Calu3 (cell line): ENCODE measurements at places on chromosomes 11 and 22. TPM values are rescaled to one million over a fixed set of nuclear protein-coding genes. Genes with fewer than 3 reads are reported as not detected.
A peak's percentile ranks its signal among the peaks of the same experiment; 100 is the strongest.

DNA sequence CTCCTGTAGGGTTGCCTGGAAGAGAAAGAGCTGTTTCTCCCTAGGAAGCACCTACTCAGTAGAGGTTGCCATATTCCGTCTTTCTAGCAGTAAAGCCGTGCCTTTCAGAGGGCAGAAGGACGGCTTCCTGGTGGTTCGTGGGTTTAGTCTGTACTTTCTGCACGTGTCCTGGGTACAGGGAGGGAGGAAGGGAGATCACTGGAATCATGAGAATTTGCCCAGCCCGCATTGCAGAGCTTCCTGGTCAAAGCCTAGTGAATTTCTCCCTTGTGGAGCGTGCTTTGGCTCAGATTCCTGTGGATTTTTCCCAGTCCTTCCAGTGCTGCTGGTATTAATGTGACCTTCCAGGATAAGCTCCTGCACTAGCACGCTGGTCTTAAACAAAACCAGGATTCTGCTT is 44.9 kb downstream of the GRAMD1B start:
- no peaks in the 10 kb centered on the region for H3K36me3 ChIP-seq
- H3K4me3 ChIP-seq: no peak overlapping the region
- H3K27me3 ChIP-seq: peaks cover 30% of the 10 kb centered on the region
- no peak for DNase-seq

GRCh38 chr22:25232301-25232700 is 12.9 kb downstream of the CRYBB2 start:
- no peak for DNase-seq
- H3K36me3 ChIP-seq: peaks cover 8% of the 10 kb centered on the region
- H3K4me1 ChIP-seq: no peaks in the 10 kb centered on the region
- H3K4me3 ChIP-seq: no peak overlapping the region
- peaks cover 40% of the 10 kb centered on the region for H3K27me3 ChIP-seq

GRCh38 chr11:61917334-61918109 is at the start of gene RAB3IL1:
Gene RAB3IL1, minus strand, starts transcription at chr11:61917566. Its CDS starts 199 bp downstream, at chr11:61917367.
- peaks cover 11% of the 10 kb centered on the region for H3K36me3 ChIP-seq
- peaks cover 8% of the 10 kb centered on the region for H3K4me1 ChIP-seq
- peak within 1 kb of the TSS; percentile 77 for H3K27ac ChIP-seq
- peaks cover 98% of the 10 kb centered on the region for H3K27me3 ChIP-seq

GRCh38 chr11:107962181-107962580 is 33.9 kb downstream of the RAB39A start:
- no peak overlapping the region for H3K4me3 ChIP-seq
- no peaks in the 10 kb centered on the region for H3K36me3 ChIP-seq
- H3K4me1 ChIP-seq: no peaks in the 10 kb centered on the region
- H3K27me3 ChIP-seq: peaks cover 12% of the 10 kb centered on the region
- no peak for DNase-seq

GRCh38 chr22:25318081-25318823 is 98.8 kb downstream of the CRYBB2 start:
- no peaks in the 10 kb centered on the region for H3K36me3 ChIP-seq
- H3K27ac ChIP-seq: no peak overlapping the region
- no peak for DNase-seq
- H3K4me1 ChIP-seq: no peaks in the 10 kb centered on the region
- no peak overlapping the region for H3K4me3 ChIP-seq

GRCh38 chr22:23106344-23106743 is 35.4 kb downstream of the RSPH14 start:
- H3K4me1 ChIP-seq: no peaks in the 10 kb centered on the region
- no peaks in the 10 kb centered on the region for H3K36me3 ChIP-seq
- H3K4me3 ChIP-seq: no peak overlapping the region
- H3K27me3 ChIP-seq: no peaks in the 10 kb centered on the region

GRCh38 chr11:61194169-61194671 is 9.1 kb upstream of the PGA3 start:
- no peak for DNase-seq
- H3K27ac ChIP-seq: no peak overlapping the region
- no peak overlapping the region for H3K4me3 ChIP-seq
- no peaks in the 10 kb centered on the region for H3K4me1 ChIP-seq

DNA sequence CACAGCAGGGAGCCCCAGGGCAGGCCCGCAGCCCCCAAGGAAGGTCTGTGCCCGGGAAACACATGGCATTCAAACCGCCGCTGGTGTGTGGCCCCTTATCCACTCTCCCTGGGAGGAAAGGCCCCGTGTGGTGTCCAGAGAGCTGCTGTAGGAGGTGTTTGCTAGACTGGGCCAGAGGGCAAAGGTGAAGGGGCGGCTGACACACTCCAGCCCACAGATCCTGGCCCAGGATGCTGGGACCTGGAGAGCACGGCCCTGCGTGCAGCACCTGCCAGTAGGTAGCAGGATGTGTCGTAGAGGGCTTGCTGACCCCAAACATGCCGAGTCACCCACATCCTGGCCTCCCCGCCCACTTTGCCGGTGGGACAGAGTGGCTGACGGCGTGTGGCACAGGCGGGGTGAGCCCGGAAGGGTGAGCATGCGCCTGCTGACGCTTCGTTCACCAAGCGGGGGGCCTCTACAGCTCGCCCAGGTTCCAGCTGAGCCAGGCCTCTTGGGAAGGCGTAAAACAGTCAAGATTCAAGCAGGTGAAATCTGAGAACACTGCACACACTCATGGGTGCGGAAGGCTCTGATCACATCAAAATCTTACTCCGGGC is 11.0 kb downstream of the OSBPL5 start:
- H3K4me3 ChIP-seq: no peak overlapping the region
- H3K36me3 ChIP-seq: no peaks in the 10 kb centered on the region
- peaks cover 8% of the 10 kb centered on the region for H3K4me1 ChIP-seq
- H3K27me3 ChIP-seq: peaks cover 21% of the 10 kb centered on the region
- H3K27ac ChIP-seq: no peak overlapping the region

- H3K36me3 ChIP-seq: peaks cover 8% of the 10 kb centered on the region
- DNase-seq: peak; percentile 95
- no peak within 1 kb of the TSS for H3K4me3 ChIP-seq
- H3K4me1 ChIP-seq: no peaks in the 10 kb centered on the region
These were observed at the start of gene USP47 for GRCh38 chr11:11841723-11842420. Gene USP47, plus strand, starts transcription at chr11:11841972. Its CDS starts 214 bp downstream, at chr11:11842186.

GRCh38 chr11:65432686-65433582 is 10.3 kb downstream of the NEAT1 start:
- DNase-seq: no peak
- H3K4me3 ChIP-seq: peak overlapping the region; percentile 35
- peaks cover 82% of the 10 kb centered on the region for H3K4me1 ChIP-seq
- peaks cover 97% of the 10 kb centered on the region for H3K36me3 ChIP-seq
- H3K27me3 ChIP-seq: no peaks in the 10 kb centered on the region

- H3K36me3 ChIP-seq: no peaks in the 10 kb centered on the region
- H3K4me3 ChIP-seq: no peak overlapping the region
- no peaks in the 10 kb centered on the region for H3K4me1 ChIP-seq
- H3K27me3 ChIP-seq: no peaks in the 10 kb centered on the region
- no peak for DNase-seq
These were observed 193.0 kb downstream of the MSANTD4 start for GRCh38 chr11:105829084-105829483.

GRCh38 chr11:118910309-118911112 is 15.2 kb downstream of the BCL9L start:
- peak; percentile 76 for DNase-seq
- H3K36me3 ChIP-seq: peaks cover 86% of the 10 kb centered on the region
- no peaks in the 10 kb centered on the region for H3K27me3 ChIP-seq
- H3K27ac ChIP-seq: peak overlapping the region; percentile 95
- H3K4me3 ChIP-seq: peak overlapping the region; percentile 78
- peaks cover 43% of the 10 kb centered on the region for H3K4me1 ChIP-seq

DNA sequence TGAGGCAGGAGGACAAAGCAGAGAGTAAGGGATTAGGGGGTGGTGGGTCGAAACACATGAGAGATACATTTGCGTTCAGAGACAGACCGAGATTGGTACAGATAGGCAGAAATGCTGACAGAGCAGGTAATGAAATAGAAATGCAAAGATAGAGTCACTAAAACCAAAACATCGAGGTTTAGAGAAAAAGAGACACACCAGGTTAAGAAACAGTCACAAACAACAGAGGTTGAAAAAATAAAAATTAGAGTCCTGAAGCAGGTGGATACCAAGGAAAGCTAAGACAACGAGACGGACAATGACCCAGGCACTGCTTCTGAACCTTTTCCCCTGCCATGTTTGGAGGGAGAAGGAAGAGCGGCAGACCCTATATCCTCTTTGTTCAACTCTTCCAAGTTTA is 1.2 kb upstream of the MAPK1 start:
- H3K27me3 ChIP-seq: no peaks in the 10 kb centered on the region
- H3K4me3 ChIP-seq: no peak overlapping the region
- peaks cover 32% of the 10 kb centered on the region for H3K36me3 ChIP-seq
- DNase-seq: no peak

GRCh38 chr11:128690665-128691101 is 3.2 kb upstream of the FLI1 start:
- H3K36me3 ChIP-seq: no peaks in the 10 kb centered on the region
- no peak for DNase-seq
- H3K4me3 ChIP-seq: no peak overlapping the region

DNA sequence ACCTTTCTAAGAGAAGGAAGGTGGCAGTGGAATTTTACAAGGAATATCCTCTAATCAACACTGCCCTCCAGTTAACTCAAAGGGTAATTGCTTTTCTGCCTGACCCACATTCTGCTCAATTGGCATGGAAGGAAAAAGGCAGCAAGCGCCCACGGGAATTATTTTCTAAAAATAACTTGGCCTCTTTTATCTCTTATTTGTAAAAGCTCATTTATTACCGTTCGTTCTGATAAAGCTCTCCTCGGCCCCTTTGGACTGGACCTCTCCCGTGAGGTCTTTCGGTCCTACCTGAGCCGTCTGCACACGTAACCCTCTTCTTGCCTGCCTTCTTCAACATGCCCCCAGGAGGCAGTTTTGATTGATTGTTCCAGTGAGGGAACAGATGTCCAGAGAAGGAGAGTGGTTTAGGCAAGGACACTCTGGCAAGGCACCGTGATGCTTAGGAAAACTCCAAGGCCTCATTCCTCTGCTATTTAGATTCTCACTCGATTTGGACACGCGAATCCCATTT is 53.2 kb upstream of the CRTAM start:
- H3K36me3 ChIP-seq: peaks cover 29% of the 10 kb centered on the region
- no peak overlapping the region for H3K4me3 ChIP-seq
- no peaks in the 10 kb centered on the region for H3K27me3 ChIP-seq
- no peak for DNase-seq
- H3K27ac ChIP-seq: no peak overlapping the region

- H3K27me3 ChIP-seq: peaks cover 100% of the 10 kb centered on the region
- DNase-seq: peak; percentile 4
- no peaks in the 10 kb centered on the region for H3K36me3 ChIP-seq
These were observed 74.7 kb downstream of the CHST1 start for GRCh38 chr11:45590743-45591142.

HTR3A gene
- total RNA-seq: 0.42 TPM in 1 of 2 replicates, not detected in the other

OSBP2 gene
- 5.2 and 7.9 TPM in 2 replicates for total RNA-seq

PGA5 gene
- total RNA-seq: not detected in 2 replicates

EFEMP2 gene
- total RNA-seq: 3.4 and 3.8 TPM in 2 replicates

KCNJ5 gene
- not detected in 2 replicates for total RNA-seq

SLC22A9 gene
- total RNA-seq: not detected in 2 replicates
